Prostate gland (tissue), 2 donors: ENCODE measurements at places on chromosomes 2 and 18.
A peak's percentile ranks its signal among the peaks of the same experiment; 100 is the strongest.

- DNase-seq, result no peak
These were observed 137.7 kb upstream of the PKDCC start for GRCh38 chr2:41910126-41910525.

- DNase-seq, result no peak
These were observed 11.9 kb upstream of the TMEM182 start for GRCh38 chr2:102749938-102750337.

DNA sequence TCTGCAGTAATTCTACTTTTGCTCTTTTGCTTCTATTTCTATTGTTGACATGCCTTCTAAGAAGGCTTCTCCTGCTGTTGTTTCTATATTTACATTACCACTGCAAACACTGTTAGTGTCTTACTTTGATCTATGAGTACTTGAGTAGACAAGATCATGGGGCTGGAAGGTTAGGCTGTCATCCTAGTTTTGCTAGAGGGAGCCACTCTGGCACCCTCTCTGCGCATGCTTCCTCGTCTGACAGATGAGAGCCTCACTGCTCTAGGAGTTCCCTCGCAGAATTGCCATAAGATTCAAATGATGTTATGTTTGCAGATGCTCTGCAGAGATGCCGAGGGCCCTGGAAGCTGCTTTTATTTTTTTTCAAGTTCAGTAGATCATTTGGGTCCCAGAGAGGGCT, 185.6 kb downstream of the RNF144A start:
- DNase-seq, result no peak

GRCh38 chr2:47512581-47513083, 109.7 kb downstream of the MSH2 start:
- DNase-seq, result no peak

DNA sequence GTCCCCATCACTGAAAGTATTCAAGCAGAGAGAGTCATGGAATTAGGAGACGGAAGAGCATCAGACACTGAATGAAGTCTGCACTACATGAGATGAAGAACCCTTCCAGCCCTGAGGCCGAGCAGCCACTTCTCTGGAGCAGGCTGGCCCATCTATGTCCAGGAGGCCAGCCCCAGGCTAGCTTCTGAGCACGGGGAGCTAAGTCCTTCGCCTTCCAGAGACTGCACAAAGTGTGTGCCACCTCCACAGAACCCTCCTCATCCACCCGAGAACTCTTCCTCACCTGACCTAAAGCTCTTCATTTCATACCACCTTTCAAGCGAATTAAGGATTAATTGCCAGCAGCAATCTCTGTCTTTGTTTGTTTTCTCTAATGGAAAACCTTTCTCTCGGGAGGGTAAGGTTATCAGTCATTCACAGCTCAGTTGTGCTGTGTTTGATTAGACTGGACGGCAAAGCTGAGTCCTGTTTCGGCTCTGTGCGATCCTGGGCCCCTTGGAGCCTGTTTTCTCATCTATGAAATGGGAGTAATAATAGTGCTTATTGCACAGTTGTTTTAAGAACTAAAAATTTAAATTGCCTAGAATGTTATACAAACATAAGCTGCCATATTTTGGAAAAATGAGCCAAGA, 38.0 kb downstream of the SCTR start:
- DNase-seq, result peak; percentile 0
